ENCODE measurements at places on chromosomes 12 and 14. TPM values are rescaled to one million over a fixed set of nuclear protein-coding genes. Genes with fewer than 3 reads are reported as not detected.

The TBX3 gene
- total RNA-seq: 8.6 TPM

GRCh38 chr12:70756791-70757190 is 119.6 kb upstream of the PTPRB start:
- DNase-seq: no peak

The IGF1 gene
- total RNA-seq: 8.5 TPM

The PLXNC1 gene
- 3.2 TPM for total RNA-seq

- DNase-seq: no peak
Measured at GRCh38 chr14:78248501-78249090, 78.4 kb downstream of the NRXN3 start.

The SLCO1B3 gene
- total RNA-seq: 2.5 TPM

- no peak for DNase-seq
Measured at GRCh38 chr14:68695326-68695768, 97.5 kb downstream of the ZFP36L1 start.

GRCh38 chr14:100538351-100539002 is 48.7 kb downstream of the BEGAIN start:
- no peak for DNase-seq

DNA sequence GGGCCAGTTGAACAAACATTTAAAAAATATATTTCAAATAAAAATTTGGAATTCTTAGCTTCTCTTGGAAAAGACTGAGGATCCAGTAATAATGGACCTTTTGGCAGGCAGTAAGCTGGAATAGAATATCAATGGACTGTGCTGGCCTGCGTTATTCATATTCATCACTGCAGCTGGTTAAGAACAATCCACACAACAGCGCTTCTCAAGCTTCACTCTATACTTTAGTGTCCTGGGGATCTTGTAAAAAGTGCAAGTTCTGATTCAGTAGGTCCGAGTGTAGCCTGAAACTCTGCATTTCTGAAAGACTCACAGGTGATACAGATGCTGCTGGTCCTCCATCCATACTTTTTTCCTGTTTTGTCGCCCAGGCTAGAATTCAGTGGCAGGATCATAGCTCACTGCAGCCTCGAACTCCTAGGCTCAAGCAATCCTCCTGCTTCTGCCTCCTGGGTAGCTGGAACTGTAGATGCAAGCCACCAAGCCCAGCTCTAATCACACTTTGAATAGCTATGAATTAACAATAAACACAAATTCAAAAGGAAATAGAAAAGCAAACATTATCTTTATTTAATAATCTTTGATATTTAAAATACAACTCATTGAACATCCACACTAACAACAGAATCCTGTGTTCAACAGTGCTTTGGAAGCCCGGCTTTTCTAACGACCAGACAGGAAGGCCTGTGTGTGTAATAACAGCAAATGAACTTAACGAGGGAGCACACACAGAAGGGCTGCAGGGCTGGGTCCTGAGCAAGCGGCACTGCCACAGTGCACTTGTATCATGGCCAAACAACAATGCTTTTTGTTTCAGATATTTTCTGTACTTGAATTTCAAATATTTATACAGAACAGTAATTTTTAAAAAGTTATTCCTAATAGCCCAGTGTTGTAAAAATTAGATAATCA is 18.4 kb upstream of the TRIP11 start:
- DNase-seq: no peak
